ENCODE measurements at places on chromosomes 3 and 15. TPM values are rescaled to one million over a fixed set of nuclear protein-coding genes. Genes with fewer than 3 reads are reported as not detected.

DNA sequence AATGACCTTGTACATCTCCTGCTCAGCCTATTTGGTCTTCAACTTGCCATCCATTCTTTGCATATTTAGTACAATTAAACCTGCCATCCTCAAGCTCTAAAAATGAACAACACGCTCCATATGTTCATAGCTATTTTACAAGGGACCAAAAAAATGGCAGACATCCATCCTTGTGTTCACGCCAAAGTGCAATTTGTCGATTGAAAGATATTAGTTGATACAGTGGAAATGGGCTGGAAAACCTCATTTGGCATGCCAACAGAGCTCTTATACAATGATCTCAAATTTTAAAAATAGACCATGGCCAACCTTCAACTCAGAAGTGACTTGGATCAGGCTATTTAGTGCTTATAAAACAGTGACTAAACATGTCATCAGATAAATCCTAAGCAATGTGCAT is 413.6 kb upstream of the ARL6 start:
- no peak overlapping the region for H3K27ac ChIP-seq
- DNase-seq = no peak
- no peak overlapping the region for H3K4me3 ChIP-seq
- H3K27me3 ChIP-seq = no peaks in the 10 kb centered on the region
- H3K4me1 ChIP-seq = no peaks in the 10 kb centered on the region

GRCh38 chr3:187150186-187150585 is 10.9 kb upstream of the RPL39L start:
- no peak for DNase-seq
- no peaks in the 10 kb centered on the region for H3K27me3 ChIP-seq
- no peaks in the 10 kb centered on the region for H3K4me1 ChIP-seq
- H3K4me3 ChIP-seq = no peak overlapping the region

Gene A4GNT
- total RNA-seq = not detected

Gene SLCO2A1
- not detected for total RNA-seq

GRCh38 chr3:58414538-58415197 is 19.0 kb downstream of the PDHB start:
- no peaks in the 10 kb centered on the region for H3K27me3 ChIP-seq
- H3K4me1 ChIP-seq = peaks cover 5% of the 10 kb centered on the region
- peak; percentile 63 for DNase-seq

Gene CGNL1
- total RNA-seq = 1.1 TPM

Gene GOLGA8Q
- 1.8 TPM for total RNA-seq

DNA sequence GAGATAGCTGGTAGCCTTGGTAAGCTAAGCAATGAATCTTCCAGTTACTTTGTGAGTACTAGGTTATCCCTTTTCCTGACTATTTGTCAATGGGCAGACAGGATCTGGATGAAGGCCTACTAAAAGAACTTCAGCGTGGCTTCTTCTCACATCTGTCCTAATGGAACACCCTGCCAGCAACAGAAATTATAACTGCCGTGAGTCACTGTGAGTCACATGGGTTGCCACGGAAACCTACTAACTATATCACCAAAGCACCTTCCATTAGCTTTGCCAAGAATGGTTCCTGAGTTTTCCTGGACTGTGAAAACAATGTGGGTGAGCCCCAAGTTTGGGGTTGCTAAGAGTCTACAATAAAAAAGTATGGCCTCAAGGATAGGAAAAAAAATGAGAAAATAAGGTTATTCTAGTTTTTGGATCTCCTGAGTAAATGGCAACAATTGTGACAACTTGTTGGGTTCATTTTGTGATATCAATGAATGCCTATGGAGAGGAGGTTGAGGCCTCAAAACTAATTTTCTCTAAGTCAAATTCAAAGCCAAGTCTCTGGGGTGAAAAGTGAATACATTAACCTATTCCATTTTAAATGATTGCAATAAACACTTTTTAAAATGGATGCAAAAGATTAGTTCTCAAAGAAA is 195.1 kb upstream of the ICE2 start:
- no peaks in the 10 kb centered on the region for H3K27me3 ChIP-seq
- no peaks in the 10 kb centered on the region for H3K4me1 ChIP-seq
- peak; percentile 62 for DNase-seq

- no peak overlapping the region for H3K27ac ChIP-seq
- H3K4me1 ChIP-seq = no peaks in the 10 kb centered on the region
- no peaks in the 10 kb centered on the region for H3K36me3 ChIP-seq
- H3K4me3 ChIP-seq = no peak overlapping the region
- no peaks in the 10 kb centered on the region for H3K27me3 ChIP-seq
Measured at GRCh38 chr3:178367817-178368617, 168.2 kb upstream of the KCNMB2 start.

- H3K4me3 ChIP-seq = no peak overlapping the region
- peak; percentile 60 for DNase-seq
- H3K36me3 ChIP-seq = no peaks in the 10 kb centered on the region
Measured at GRCh38 chr3:117059067-117059955, 349.7 kb downstream of the TUSC7 start.
